Left forelimb (tissue), 1 donor: ENCODE measurements at places on chromosomes 1 and 21.

- DNase-seq: no peak
Observed at GRCh38 chr1:193709607-193710006, 523.2 kb upstream of the B3GALT2 start.

DNA sequence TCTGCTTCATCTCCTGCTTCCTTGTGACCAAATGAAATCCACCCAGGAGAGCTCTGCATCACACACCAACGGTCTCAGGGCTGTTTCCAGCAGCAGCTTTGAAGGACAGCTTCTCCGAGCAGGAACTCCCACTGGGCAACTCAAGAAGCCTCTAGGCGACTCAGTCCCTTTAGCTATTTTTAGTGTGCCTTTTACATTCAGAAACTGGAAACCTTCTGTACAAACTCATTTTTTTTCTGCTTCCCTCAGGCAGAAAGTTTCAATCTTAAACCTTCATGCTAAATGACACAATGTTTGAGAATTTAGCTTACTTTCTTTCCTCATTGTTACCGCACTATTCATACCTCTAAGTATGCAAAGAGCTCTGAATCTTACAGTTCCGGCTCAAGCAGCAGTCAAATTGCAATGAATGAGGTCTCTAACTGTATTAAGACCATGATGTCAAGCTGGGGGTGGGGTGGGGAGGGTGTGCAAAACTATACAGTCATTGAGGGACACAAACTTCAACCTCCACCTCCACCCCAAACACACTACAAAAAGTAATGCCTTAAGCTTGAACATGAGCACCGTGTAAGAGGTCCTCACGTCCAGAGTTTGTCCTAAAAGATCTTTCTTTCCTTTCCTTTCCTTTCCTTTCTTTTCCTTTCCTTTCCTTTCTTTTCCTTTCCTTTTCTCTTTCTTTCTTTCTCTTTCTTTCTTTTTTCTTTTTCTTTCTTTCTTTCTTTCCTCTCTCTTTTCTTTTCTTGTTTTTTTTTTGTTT lies 16.4 kb upstream of the TARBP1 start:
- no peak for DNase-seq

GRCh38 chr1:5389101-5389885 lies 602.9 kb downstream of the NPHP4 start:
- no peak for DNase-seq

DNA sequence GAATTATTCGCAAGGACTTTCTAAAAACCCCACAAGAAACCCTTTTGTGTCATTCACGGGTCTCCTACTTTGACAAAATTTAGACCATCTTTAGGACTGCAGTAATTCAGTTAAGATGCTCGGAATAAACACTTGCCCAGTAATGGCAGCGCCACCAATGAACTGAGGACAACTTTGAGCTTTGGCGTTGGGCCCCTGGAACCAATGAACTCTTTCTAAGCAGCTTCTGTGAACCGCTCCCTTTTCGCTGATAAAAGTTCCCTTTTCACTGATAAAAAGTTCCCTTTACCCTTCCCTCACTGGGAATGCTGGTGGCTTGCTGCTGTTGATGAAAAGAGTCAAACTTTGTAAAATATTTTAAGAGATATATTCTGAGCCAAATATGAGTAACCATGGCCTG lies 1.5 kb upstream of the MRPL55 start:
- no peak for DNase-seq

DNA sequence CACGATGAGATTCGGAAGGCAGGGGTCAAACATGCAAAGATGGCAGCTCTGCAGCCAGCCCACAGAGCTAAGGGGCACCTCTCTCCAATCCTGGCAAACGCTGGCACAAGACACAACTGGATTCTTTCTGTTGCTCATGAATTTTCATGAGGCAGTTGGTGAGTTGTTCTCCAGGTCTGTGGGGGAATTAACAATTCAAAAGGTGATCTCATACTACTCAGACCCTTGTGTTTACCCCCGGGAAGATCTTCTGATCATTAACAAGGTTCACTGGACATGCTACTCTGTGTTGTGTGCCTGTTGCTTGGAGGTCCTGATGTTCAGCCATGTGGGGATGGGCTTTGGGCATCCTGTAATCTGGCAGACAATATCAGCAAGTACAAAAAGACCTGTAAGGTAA lies 128.9 kb downstream of the HHAT start:
- DNase-seq: no peak

- DNase-seq: peak; percentile 70
Observed at GRCh38 chr21:36966066-36966820, at the start of gene HLCS. TSS of gene HLCS (minus strand) at chr21:36966669. CDS start at chr21:36966638, 31 bp downstream.
